CD8-positive, alpha-beta memory T cell (primary cell): ENCODE measurements at places on chromosomes 1 and 21.
A peak's percentile ranks its signal among the peaks of the same experiment; 100 is the strongest.

DNA sequence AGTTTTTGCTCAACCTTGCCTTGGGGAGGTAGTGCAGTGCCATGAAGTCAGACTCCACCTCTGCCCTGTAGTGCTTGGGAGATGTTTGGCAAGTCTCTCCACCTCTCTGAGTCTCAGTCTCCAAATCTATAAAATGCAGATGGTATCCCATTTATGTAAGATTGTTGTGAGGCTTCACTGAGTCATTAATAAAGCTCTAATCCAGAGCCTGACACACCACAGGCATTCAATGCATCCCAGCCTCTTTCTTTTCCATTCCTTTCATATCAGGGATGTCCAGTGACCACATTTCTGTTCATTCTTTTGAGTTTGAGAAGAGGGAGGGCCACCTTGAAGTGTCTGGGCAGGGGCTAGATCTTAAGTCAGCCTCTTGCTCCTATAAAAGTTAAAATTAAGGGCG, 37.6 kb upstream of the LMO4 start:
- no peak for DNase-seq

- peak; percentile 84 for DNase-seq
Measured at GRCh38 chr21:44454747-44455523, at the start of gene LRRC3. Gene LRRC3 (plus strand): TSS chr21:44455510. CDS start chr21:44456645, 1,135 bp downstream.

DNA sequence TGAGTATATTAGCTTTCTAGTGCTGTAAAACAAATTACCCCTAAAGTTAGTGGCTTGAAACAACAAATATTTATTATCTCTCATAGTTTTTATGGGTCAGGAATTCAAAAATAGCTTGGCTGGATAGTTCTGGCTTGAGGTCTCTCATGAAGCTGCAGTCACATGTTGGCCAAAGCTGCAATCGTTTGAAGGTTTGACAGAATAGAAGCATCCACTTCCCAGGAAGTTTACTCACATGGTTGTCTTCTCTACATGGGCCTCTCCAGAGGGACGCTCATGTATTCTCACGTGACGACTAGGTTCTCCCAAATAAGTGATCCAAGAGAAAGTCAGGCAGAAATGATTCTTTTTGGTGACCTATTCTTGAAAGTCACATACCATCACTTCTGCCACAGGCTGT, 99.1 kb downstream of the NIBAN1 start:
- no peak for DNase-seq

DNA sequence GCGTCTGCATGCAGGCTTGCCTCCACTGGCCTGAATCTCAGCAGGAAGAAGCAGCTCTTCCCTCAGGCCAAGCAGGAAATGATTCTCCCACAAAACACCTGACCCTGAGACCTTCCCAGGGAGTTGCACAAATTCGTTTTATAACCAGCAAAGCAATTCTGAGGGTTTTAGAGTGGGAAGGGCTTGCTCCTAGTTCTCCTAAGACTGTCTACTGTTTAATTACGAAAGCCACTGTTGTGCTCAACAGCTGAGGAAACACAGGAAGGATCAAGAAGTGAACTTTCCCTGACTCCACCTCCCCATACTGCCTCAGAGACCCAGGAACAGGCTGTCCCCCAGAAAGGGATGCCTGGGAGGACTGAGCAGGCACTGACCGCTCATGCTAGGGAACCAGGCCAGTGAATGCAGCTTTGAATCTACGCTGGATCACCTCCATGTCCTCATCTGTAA, 37.0 kb upstream of the PUM1 start:
- DNase-seq = no peak

DNA sequence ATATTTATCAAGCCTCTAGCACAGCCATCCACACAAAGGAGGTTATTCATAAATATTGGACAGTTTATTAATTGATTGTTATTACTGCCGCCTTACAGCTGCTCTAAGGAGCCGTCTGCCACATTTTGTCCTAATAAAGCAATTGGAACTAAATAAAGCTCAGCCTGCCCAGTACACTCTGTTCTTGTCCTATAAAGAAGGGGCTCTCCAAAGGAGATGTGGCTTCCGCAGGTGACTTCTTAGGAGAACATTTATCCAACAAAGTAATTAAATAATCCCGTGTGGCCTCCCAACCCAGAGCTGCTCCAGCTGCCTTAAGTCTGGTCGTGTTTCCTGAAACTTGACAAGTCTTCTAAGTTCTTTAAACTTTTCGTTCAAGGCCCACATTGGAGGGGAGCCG, 497.7 kb downstream of the NPHP4 start:
- no peak for DNase-seq

GRCh38 chr1:214143006-214143992, 137.7 kb upstream of the SMYD2 start:
- DNase-seq = no peak

- DNase-seq = no peak
Measured at GRCh38 chr1:56435434-56436262, 143.7 kb downstream of the PLPP3 start.

DNA sequence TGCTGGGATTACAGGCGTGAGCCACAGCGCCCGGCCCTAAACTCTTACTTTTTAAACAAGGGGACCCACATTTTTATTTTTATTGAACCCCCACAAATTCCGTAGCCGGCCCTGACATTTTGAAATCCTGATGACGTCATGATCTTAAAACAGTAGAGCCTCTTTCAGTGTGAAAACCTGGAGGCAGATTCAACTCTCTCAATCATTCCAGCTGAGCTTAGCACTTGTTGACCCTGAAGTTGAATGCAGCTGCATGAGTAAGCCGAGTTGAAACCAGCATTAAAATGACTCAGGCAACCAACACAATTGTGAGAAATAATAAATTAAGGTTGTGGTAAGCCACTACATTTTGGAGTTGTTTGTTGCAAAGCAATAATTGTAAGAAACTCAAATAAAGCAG, 93.9 kb upstream of the ADGRL4 start:
- DNase-seq = no peak

DNA sequence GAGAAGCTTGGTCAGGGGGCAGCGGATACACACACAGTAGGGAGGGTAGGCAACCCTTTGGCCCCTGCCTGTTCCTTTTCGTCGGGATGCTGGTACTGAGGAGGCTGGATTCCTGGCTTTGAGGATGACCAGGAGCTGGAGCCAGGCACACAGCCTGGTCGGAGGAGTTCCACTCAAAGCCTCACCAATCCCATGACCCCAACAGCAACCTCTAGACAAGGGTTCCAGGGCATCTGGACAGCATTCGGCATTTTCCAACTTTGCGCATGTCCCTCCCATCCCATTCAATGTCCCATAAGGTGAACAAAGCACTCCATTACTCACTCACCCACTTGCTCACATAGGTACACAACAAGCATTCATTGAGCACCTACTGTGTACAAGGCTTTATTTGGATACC, 42.6 kb upstream of the HMGB4 start:
- DNase-seq = no peak

DNA sequence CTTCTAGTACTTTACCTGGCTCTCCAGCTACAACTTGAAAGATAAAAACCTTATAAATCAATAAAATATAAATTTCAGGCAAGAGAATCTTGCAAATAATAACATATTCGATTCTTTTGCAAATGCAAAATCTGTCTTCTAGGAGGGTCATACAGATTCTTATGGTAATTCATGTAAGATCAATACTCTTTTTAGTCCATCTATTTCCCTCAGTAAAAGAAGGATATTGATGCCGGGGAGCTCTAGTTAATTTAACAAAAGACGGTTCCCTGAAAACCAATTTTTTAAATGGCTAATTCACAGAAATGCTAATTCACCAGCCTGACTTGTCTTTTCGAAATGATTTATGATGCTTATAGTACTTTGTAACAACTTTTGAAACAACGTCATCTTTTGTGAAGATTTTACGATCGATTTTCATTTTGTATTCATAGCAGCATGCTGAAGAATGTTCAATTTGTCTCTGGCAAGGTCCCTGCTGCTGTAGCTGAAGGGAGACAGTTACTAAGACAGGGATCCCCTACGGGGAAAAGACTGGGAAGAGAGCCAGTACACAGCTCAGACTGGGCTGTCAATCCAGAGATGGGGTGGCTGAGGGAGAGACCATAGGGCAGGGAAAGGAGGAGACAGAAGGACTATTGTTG, 90.6 kb upstream of the SPAG17 start:
- DNase-seq = no peak

GRCh38 chr1:228045405-228045804, 37.1 kb upstream of the ARF1 start:
- no peak for DNase-seq

- no peak for DNase-seq
Measured at GRCh38 chr1:81594206-81594605, 206.5 kb upstream of the ADGRL2 start.

- no peak for DNase-seq
Measured at GRCh38 chr1:40784141-40784770, 669 bp downstream of the KCNQ4 start.

GRCh38 chr1:220119043-220119512, 25.1 kb downstream of the IARS2 start:
- no peak for DNase-seq

GRCh38 chr1:203188686-203189232, 2.3 kb upstream of the CHI3L1 start:
- no peak for DNase-seq

GRCh38 chr1:119712342-119713038, 756 bp downstream of the PHGDH start:
- peak; percentile 41 for DNase-seq

- DNase-seq = no peak
Measured at GRCh38 chr1:238628110-238628509, 737.4 kb upstream of the ZP4 start.

DNA sequence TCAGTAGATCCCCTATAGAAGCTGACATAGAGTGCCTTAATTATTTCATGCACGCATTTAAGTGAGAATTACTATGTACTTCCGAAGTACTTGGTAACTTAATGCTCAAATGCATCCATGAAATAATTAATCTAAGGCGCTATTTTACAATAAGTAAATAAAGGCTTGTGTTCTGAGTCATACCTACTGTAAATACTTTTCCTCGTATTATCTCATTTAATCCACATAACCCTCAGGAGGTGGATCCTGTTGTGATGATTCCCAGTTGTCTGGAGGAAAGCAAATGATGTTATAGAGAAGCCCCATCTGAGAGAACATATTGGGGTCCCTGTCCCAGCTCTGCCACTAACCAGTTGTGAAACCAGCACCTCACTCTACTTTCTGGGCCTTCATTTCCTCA, 16.4 kb downstream of the SUSD4 start:
- DNase-seq = no peak

GRCh38 chr21:40732253-40733023, 114.5 kb downstream of the DSCAM start:
- no peak for DNase-seq

GRCh38 chr1:220999872-221000863, 120.9 kb downstream of the HLX start:
- no peak for DNase-seq

GRCh38 chr21:17270229-17270628, 242.6 kb upstream of the CXADR start:
- no peak for DNase-seq

DNA sequence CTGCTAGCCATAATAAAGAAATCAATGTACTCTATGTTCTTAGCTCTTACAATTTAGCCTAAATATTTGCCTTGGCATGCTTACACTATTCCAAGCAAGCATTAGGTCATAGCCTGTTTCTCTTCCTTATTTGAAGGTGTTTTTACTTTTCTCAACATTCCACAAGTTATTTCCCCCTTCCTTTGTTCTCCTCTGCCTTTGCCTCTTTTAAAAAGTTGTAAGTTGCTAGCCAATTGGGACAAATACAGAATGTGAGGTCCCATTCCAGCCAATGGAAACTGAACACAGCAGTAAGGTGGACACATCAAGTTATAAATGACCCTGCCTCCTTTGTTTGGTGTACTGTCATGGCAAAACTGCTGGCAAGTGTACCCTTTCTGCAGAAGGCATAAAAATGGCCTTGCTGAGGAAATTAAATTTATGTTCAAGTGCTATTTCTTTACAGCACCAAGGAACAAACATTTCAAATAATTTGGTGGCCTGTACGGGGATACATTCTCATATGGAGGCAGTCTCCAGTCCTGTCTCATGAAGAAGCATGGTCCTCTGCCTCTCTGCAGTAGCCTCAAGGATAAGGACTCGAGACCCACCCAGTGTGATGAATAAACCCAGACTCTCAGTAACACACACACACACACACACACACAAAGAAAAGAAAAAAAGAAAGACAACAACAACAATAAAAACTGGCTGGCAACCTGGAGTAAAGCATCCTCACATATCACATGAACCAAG, 28.8 kb upstream of the FMO1 start:
- no peak for DNase-seq

DNA sequence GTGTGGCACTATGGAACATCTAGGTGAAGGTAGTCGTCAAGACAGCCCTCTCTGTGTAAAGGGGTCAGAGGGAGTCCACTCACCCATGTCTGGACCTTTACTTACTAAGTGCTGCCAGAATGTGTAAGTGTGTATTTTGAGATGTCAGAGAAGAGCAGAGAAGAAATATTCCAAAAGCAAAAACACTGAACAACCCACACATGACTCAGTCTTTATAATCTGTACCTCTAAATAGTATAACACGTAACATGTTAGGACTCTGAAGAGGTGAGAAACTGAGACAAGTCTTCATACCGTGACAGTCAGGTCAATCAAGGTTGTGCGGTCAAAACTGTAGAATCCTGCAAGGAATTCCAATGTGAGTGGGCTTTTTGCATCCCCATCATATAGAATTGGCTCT, 555.2 kb downstream of the LMO4 start:
- no peak for DNase-seq

DNA sequence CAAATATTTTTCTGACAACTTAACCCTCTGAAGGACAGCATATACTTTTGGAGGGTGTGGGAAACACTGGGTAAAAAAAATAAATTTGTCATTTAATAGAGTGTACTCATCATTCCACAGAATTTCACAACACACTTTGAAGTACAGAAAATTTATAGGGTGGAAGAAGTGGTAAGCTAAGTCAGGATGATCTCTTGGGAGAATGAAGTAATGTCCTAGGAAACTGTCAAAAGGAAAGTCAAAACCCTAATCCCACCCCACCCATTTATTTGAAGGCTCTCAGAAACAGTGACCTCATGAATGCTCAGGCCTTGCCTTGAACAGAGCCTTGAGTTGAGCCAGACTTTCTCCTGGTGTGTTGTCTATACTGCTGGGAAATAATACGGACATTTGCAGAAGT, 7.3 kb upstream of the UAP1 start:
- DNase-seq = no peak

DNA sequence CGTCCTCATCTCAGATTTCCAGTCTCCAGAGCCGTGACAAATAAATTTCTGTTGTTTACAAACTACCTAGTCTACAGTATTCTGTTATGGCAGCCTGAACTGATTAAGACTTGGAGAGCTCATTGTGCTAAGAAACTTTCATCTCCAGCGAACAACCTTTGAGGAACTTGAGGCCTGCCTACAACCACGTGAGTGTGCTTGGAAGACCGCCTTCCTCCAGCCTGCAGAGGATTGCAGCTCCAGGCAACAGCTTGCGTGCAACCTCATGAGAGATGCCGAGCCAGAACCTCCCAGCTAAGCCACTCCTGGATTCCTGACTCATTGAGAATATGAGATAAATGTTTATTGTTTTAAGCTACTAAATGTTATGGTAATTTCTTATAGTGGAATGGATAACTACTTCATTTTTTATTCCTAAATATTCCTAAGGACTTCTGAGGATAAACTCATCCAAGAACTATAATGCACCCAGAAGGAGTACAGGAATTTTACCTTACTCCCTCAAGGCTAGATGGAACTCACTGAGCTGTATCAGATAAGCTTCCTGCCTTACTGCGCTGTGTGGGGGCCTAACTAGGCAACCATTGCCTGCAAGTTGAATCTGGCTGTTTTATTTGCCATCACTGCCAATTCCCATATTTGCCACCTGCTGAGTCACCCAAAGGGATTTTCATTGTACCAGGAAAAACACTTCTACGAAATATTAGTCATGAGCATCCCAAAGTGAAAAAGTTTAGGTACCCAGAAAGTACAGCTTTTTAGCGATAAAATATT, 17.6 kb downstream of the FAM177B start:
- no peak for DNase-seq

- DNase-seq = no peak
Measured at GRCh38 chr1:15139654-15140350, 13.7 kb upstream of the TMEM51 start.
